Activated CD4-positive, alpha-beta T cell treated with anti-CD3 and anti-CD28 coated beads, Interleukin-2, amount 10 ng/mL, durations not matched to agents 24 days and 14 days (primary cell): ENCODE measurements at places on chromosomes 1 and 21.

DNA sequence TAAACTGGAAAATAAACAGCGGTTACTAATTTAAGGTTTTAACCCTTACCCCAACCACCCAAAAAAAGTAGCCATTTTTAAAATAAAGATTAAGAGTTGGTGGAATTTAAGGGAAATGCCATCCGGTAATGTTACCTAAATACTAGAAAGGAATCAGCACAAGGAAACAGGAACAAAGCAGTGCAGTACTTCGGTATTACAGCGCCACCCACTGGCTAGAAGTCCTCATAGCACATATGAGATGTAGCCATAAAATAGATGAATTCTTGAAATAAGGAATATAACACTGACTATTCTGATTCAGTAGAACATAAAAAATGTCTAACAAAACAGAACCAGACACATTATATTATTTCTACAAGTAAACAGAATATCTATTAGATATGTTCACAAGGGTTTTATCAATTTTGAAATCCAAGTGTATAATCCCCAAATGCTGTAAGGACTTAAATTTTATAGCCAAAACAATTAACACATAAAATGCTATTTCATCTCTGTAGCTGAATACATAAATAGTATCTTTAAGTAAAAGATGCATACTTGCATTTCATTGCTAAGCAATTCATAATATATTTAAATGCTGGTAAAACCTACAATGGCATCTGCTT, 58.8 kb downstream of the FRRS1 start:
- peaks cover 4% of the 10 kb centered on the region for H3K27me3 ChIP-seq
- H3K4me1 ChIP-seq, result peaks cover 7% of the 10 kb centered on the region
- peak; percentile 87 for DNase-seq

- no peak overlapping the region for H3K4me3 ChIP-seq
- no peaks in the 10 kb centered on the region for H3K36me3 ChIP-seq
- DNase-seq, result no peak
- H3K27me3 ChIP-seq, result peaks cover 2% of the 10 kb centered on the region
- no peak overlapping the region for H3K27ac ChIP-seq
These were observed 179.1 kb downstream of the FOXD2 start for GRCh38 chr1:47616906-47617305.

DNA sequence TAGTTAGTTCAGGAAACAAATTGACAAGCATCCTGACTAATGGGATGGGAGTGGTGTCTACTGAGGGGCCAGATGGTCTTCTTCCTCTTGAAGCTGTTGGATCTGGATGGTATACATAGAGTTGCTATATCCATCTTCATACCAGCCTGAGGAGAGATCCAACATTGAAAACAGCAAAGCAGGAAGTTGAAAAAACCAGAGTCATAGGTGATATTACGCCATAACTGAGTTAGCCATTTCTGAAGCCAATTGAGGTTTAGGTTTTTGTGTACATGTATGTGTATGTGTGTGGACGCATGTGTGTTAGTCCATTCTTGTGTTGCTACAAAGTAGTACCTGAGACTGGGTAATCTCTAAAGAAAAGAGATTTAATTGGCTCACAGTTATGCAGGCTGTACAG, 2.3 kb upstream of the TSPAN2 start:
- H3K27ac ChIP-seq, result no peak overlapping the region
- no peak overlapping the region for H3K4me3 ChIP-seq
- peaks cover 31% of the 10 kb centered on the region for H3K27me3 ChIP-seq
- no peak for DNase-seq
- H3K4me1 ChIP-seq, result peaks cover 19% of the 10 kb centered on the region

- no peak for DNase-seq
- H3K4me3 ChIP-seq, result no peak overlapping the region
- H3K27ac ChIP-seq, result no peak overlapping the region
- H3K36me3 ChIP-seq, result no peaks in the 10 kb centered on the region
- no peaks in the 10 kb centered on the region for H3K27me3 ChIP-seq
These were observed 490.5 kb upstream of the CHRM3 start for GRCh38 chr1:238895911-238896310.

DNA sequence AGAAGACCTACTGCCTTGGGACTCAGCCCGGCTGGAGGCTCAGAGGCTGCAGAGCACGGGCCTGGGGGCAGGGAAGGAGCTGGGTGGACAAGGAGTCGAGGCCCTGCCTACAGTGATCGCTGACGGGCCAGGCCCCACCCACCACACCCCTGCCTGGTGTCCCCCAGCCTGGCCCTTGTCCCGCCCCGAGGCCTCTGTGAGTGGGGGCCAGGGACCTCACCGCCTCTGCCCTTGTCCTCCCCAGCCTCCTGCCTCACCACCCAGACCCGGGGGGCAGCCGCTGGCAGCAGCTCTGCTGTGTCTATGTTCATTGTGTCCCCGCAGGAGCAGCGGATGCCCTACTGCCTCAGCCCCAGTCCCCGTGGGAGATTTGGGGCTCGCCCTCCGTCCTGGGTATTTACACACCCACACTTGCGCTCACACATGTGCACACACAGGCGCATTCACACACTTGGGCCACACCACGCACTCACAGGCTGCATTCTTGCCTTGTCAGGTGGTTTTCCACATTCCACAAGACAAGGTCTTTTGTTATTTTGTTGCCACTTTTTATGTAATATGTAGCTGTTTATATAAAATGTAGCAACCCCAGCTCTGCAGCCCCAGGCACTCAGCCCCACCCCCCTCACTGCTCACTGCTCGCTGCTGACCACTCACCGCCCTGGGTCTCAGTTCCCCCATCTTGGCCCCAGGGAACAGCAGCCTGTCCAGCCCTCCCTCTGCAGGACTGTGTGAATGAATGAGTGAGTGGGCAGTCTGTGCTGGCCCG, 7.3 kb downstream of the PFKL start:
- peaks cover 20% of the 10 kb centered on the region for H3K4me1 ChIP-seq
- no peak overlapping the region for H3K27ac ChIP-seq
- H3K36me3 ChIP-seq, result peaks cover 30% of the 10 kb centered on the region
- no peaks in the 10 kb centered on the region for H3K27me3 ChIP-seq
- H3K4me3 ChIP-seq, result no peak overlapping the region

- peak within 1 kb of the TSS; percentile 96 for H3K27ac ChIP-seq
- no peaks in the 10 kb centered on the region for H3K27me3 ChIP-seq
- H3K4me3 ChIP-seq, result peak within 1 kb of the TSS; percentile 92
- DNase-seq, result peak; percentile 98
- H3K36me3 ChIP-seq, result peaks cover 16% of the 10 kb centered on the region
These were observed at the start of gene TMEM39B for GRCh38 chr1:32072622-32073298. TMEM39B (plus strand) TSS chr1:32072939; CDS start chr1:32073048, 109 bp downstream.
